ENCODE measurements at places on chromosomes 3 and 15.

GRCh38 chr3:172514678-172515077, 8.6 kb downstream of the TNFSF10 start:
- DNase-seq, result no peak

DNA sequence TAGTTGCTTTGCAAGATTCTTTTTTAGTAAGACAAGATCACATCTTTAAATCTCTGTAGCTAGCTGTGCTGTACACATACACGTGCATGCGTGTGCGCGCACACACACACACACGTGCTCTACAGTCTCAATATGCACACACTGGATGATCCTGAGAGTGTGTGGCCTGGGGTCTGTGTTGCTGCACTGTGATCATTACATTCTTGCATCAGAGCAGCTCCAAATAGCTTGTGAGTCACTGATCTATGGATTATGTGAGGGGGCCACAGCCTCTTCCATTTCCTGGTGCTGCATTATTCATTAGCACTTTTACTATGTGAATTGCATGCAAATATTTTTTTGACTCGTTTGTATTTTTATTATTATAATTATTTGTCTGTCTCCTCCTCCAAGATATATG, 34.6 kb downstream of the MCTP2 start:
- DNase-seq, result no peak

- no peak for DNase-seq
Measured at GRCh38 chr3:124700880-124701684, 29.2 kb upstream of the UMPS start.

DNA sequence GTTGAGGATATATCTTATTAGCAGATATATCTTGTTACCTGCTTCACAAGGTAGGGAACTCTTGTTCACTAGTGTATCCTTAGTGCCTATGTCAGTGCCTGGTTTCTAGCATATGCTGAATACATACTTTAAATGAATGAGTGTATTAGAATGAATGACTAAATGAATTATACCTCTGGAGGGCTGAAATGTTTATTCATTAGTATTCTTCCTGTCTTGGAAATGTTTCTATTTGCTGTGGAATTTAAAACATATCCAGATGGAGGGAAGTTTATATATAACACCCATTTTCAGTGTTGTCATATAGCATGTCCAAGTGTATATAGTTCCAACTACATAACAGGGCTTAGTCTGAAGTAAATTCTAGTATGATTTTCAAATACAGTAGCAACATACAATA, 581.5 kb downstream of the TBL1XR1 start:
- DNase-seq, result no peak

- DNase-seq, result no peak
Measured at GRCh38 chr3:34106879-34107278, 308.4 kb downstream of the PDCD6IP start.

- DNase-seq, result no peak
Measured at GRCh38 chr3:130929804-130930203, 35.9 kb downstream of the ATP2C1 start.

GRCh38 chr15:62150445-62150844, 14.6 kb downstream of the C2CD4B start:
- DNase-seq, result no peak

DNA sequence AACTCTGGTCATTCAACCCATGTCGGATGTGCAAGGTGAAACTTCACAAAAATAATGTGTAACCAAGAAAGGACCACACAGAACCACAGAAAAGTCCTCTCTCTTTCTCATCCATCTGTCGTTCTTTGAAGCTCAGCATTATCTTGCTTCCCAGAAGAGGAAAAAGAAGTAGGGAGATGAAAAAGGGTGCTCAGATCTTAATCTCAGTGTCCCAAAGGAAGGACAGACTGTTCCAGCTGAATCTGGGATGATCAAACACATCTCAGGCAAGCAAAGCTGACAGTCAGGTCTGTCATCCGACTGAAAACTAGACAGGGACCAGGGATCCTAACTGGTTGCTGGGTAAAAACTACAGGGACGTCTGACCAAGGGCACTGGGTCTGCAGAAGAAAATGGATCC, 16.2 kb downstream of the ARHGEF3 start:
- no peak for DNase-seq

DNA sequence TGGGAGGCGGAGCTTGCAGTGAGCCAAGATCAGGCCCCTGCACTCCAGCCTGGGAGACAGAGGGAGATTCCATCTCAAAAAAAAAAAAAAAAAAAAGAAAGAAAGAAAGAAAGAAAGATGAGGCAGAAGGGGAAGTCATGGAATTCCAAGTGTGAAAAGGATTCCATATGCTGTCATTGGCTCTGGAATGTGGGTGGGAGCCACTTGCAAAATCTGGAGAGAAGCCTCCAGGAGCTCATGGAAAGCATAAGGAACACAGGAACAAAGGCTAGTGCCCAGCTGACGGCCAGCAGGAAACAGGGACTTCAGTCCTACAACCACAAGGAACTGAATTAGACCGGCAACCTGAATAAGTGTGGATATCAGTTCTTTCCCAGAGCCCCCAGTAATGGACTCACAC, 12.5 kb upstream of the TRAK1 start:
- DNase-seq, result no peak

GRCh38 chr3:177647876-177648275, 450.6 kb upstream of the TBL1XR1 start:
- no peak for DNase-seq

DNA sequence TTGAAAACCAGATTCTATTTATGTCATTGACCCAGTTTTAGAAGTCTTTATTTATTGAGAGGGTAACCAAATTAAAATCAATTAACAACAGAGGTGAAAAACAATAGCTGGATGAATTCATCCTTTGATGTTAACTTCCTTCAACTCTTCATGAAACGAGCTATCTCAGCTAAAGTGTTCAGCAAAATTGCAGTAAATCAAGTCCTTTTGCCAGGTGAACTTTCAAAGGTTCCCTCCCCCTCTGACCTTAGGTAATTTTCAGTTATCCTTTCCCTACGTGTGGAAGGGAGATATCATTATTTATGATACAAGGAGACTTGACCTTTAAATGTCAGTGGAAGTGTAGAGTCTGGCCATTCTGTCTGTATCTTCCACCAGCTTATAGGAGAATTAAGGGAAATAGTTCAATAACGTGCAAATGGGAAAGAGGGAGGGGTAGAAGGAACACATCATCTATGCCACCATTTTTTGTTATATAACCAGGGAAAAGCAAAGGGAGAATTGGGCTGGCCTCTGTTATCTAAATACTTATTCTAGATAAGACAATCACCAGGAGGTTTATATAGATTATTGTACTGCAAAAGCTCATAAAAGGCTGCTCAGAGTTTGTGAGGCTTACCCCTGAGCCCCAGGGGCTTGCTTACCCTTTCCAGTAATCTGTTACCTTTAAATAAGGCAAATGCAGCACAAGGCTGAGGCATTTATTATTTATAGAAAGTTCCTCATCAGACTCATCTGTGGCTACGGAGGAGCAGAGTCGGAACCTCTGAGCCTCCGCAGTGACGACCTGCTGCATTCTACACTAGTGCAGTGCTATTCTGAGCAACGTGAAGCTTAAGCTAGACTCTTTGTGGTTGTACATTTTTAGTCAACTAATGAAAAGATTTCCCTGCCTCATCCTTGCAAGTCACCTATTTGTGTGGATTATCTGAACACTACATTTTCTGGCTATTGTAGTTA, 97.7 kb upstream of the ZBED2 start:
- no peak for DNase-seq

DNA sequence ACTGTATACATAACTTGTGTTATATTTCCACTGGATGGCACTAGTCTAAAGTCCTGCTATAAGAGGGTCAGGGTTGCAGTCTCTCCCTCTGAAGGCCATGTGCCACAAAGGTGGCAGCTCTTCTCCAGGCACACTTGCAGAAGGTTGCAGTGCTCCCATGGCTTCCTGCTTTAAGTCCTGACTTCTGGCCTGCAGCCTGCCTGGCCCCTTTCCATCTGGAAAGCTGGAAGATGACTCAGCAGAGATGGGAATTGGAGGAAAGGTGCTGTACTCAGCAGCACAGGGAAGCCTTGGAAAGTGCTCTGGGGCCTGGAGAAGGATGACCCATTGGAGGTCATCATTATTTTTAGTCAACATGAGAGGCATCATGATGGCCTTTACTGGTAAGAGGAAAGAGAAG, 40.9 kb upstream of the MRPL3 start:
- no peak for DNase-seq

GRCh38 chr3:156626104-156626503, 48.3 kb upstream of the TIPARP start:
- no peak for DNase-seq

DNA sequence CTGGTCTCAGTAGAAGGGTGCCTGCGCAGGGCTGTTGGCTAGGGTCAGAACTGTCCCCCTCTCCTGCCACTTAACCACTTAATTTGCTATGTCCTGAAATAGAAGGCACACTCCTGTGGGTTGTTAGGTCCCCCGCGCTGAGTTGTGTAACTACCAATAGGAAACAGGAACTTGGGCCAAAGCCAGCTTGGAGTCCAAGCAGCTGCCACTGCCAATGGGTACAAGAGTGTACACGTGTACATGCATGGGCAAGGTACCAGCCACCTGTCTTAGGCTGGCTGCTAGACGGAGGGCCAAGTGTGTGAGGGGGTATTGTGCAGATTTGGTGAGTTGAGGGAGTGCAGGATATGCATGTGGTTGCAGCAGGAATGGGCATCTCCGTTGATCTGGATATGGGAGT, 29.7 kb upstream of the POLG start:
- no peak for DNase-seq

DNA sequence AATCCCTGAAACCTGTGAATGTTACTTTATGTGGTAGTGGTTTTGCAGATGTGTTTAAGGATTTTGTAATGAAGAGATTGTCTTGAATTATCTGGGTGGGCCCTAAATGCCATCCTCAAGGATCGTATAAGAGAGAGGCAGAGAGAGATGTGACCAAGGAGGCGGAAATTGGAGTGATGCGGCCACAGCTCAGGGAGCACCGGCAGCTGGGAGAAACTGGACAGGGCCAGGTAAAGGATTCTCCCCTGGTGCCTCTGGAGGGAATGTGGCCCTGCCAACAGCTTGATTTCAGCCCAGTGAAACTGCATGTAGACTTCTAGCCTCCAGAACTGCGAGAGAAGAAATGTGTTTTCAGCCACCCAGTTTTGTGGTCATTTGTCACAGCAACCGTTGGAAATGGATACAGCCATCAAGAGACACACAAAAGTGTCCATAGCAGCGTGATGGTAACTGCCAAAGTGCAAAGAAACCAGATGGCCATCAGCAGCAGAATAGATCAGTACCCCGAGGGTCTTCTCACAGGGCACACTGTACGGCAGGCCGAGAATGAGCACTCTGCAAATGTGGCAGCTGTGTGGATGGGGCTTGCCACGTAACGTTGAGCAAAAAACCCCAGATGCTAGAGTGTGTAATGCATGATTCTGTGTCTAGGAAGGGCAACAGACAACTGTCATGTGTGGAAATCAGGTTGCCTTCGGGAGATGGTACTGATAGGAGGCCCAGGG, 12.2 kb downstream of the APBA2 start:
- no peak for DNase-seq

DNA sequence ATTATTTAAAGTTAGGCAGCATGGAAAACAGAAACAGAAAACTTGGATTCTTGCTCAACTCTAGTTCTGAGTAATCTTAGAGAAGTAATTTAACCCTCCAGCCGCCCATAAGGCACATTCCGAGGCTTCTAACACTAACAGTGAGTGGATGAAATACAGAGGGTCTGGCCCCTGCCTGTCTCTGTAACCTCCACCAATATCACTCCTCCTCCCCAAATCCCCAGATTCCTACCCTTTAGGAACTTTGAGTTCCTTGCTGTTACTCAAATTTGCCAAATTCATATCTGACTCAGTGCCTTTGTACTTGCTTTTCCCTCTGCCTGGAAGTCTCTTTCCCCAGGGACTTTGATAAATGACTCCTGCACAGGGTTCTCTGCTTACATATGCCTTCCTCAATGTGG, 112.5 kb upstream of the TGFBR2 start:
- no peak for DNase-seq

DNA sequence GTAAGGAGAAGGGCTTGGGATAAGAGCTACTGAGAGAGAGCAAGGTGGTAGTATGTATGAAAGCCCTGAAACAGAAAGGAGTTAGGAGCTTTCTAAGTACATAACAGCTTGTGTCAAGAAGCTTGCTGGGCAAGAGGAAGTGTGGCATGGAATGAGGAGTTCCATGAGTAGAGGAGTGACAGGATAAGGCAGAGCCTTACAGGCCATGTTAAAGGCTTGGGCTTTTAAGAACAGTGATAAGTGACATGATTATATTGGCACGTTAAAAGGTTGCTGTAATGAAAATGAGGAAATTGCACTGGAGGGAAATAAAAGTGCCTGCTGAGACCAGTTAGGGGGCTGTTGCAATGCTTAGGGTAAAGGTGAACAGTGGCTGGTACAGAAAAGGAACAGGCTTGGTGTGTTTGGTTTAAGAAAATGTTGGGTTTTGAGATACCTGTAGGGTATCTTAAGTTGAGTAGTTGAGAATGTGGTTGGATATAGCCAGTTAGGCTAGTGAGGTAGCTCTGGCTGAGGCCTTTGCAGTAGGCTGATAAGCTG, 49.0 kb downstream of the MEF2A start:
- DNase-seq, result no peak

GRCh38 chr15:24039683-24040082, 352.6 kb upstream of the NDN start:
- no peak for DNase-seq

DNA sequence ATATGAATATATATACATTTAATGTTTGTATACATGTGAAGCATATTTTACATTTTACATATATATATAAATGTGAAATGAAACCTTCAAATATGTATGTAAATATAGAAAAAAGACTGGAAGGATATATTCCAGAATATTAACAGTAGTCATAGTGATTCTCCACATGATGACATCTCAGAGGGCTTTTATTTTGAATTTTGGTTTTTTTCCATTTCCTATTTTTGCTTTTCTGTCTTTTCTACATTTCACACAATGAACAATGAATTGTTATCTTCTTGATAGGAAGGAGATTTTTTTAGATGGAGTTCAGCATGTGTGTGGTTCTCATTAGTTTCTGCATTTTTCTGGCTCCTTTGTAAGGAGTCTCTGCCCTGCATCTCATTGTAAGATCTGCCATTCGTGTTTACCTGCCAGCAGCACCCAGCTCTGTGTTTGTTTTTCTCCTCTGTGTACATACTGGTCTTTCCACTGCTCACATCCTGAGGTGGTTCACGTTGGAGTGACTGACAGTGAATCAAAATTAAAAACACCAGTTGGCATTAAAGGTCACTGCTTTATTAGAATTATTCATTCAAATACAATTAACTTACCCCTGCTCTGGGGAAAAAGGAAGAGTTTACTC, 425.3 kb upstream of the MDFIC2 start:
- no peak for DNase-seq

GRCh38 chr15:82021992-82022391, 23.8 kb downstream of the MEX3B start:
- no peak for DNase-seq

GRCh38 chr3:22315925-22316324, 564.9 kb upstream of the ZNF385D start:
- no peak for DNase-seq

- no peak for DNase-seq
Measured at GRCh38 chr3:108117241-108117775, 26.5 kb upstream of the CD47 start.

All from activated CD4-positive, alpha-beta T cell treated with anti-CD3 and anti-CD28 coated beads, Interleukin-2, amount 50 U/mL, for 1 hour (primary cell).